ENCODE measurements at places on chromosomes 13 and 19.

- no peak for DNase-seq
Measured at GRCh38 chr19:45668342-45668871, 386 bp downstream of the GIPR start.

DNA sequence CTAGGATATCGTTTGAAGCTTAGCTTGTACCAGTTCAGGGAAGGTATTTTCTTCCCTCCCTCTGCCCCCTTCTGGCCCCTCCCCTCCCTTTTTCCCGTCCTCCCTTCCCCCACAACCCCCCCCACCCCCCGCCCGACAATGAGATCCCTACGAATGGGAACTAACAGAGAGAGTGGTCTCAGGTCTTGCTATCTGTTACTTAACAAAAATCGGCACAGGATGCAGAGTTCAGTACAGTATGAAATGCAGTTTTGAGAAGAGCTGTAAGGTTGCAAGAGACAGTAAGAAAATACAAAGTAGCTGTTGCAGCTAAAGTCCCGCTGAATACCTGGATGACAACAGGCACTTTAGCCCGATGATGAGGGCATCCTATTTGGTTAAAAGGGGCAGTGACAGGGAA lies 3.1 kb upstream of the DACH1 start:
- DNase-seq, result no peak

GRCh38 chr19:726993-727956 lies 18.5 kb downstream of the PALM start:
- DNase-seq, result no peak

DNA sequence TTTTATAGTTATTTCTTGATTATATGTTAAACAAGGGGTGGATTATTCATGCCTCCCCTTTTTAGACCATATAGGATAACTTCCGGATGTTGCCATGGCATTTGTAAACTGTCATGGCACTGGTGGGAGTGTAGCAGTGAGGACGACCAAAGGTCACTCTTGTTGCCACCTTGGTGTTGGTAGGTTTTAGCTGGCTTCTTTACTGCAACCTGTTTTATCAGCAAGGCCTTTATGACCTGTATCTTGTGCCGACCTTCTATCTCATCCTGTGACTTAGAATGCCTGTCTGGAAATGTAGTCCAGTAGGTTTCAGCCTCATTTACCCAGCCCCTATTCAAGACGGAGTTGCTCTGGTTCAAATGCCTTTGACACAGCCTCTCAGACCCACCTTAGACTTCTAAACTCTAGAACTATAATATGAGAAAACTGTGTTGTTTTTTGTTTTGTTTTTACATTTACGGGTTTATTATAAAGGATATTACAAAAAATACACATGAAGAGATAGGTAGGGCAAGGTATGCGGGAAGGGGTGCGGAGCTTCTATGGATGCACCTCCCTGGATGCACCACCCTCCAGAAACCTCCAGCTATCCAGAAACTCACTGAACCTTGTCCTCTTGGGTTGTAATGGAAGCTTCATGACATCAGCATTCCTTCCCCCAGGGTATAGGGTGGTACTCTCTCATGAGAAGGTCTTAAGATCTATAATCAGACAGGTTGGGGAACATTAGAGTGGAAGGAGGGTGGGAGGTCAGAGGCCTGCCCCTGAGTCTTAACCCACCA lies 15.8 kb upstream of the SPRYD7 start:
- no peak for DNase-seq

GRCh38 chr13:98783856-98784478 lies 31.5 kb upstream of the SLC15A1 start:
- no peak for DNase-seq

DNA sequence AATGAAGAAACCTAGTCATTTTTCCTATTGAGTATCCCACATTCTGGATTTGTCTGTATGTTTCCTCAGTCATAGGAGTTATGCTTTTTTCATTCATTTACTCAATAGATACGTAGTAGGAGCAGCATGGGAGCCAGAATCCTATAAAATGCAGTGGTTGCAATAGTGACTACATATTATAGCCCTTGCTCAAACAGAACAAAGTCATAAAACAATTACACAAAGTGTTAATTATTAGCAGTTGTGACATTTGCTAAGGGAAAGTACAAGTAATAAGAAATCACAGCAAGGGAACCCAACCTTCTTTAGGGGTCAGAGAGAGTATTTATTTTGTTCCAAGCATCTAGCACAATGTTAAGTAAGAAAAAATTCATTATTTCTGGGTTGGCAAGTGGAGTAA lies 27.7 kb upstream of the POU4F1 start:
- DNase-seq, result no peak

DNA sequence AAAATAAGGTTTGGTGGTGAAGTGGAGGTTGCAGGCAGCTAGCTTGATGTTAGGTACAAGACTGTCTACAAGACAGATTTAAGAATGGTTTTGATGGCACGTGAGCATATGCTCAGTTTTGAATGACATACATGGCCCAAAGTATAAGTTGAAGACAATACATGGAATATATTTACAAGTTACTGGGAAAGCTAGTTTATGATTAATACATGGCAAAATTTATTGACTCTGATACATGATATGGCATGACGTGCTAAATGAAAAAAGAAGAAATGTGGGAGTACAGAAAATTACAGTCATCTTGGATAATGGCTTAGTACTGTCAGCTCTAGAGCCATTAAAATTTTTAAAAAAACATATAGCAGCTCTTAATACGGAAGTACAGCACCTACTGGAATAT lies 4.4 kb downstream of the KLF5 start:
- no peak for DNase-seq

- no peak for DNase-seq
Measured at GRCh38 chr19:21603431-21604231, 98.2 kb downstream of the ZNF429 start.

DNA sequence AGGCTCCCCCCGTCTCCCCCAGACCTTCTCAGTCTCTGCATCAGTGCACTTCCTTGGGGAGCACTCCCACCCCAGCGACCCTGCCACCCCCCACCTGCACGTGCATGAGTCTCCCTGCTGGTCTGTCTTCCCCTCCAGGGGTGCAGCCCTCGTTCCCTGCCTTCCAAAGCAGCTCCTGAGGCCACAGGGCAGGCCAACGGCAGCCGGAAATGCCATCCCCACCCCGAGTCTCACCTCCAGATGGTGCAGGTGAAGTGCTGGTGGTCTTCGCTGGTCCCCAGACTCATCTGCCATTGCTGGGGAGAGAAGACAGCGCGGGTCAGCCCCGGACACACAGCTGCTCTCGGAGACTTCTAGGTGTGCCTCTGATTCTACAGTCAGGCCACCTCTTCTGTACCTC lies 5.5 kb downstream of the MYDGF start:
- no peak for DNase-seq

DNA sequence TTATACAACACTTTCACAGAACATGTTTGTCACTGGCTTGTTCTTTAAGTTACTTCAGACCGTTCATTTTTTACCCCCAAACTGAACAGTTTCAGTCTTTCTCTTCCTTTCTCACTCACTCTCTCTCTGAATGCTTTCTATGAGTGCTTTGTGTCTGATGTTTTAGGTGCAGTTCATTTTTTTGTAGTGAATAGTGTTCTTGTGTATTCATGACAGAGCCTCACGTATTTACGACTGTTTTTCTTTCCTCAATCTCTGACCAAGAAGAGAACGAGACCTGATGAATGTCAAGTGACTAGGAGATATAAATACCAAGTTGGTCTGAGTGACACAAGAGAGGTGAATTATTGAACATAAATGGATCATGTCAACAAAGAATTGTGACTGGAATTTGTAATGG lies 1525.0 kb upstream of the MIR17HG start:
- DNase-seq, result no peak

DNA sequence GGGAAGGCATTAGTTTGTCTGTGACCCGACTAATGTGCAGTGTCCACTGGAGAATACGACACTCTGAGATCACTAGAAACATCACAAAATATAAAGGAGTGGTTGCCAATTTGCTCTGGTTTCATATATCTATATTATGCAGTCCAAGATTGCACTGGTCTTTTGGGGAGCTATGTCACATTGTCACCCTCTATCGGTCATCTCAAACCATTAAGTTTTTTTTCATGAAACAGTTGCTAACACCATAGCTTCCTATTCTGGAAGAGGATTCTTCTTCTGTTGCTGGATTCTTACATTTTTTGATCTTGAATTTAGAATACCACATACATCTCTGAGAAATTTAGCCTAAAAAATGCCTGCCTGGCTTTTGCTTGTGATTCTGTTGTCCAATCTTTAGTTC lies 168.6 kb downstream of the LACC1 start:
- no peak for DNase-seq

- DNase-seq, result no peak
Measured at GRCh38 chr19:19774354-19775033, 41.6 kb upstream of the ZNF14 start.

- DNase-seq, result no peak
Measured at GRCh38 chr13:78636495-78636894, 22.5 kb downstream of the OBI1 start.

- DNase-seq, result no peak
Measured at GRCh38 chr13:90084684-90085290, 1262.7 kb upstream of the MIR17HG start.

GRCh38 chr13:47085346-47085745 lies 188.5 kb upstream of the HTR2A start:
- no peak for DNase-seq

GRCh38 chr13:100773923-100774663 lies 99.5 kb upstream of the TMTC4 start:
- no peak for DNase-seq

DNA sequence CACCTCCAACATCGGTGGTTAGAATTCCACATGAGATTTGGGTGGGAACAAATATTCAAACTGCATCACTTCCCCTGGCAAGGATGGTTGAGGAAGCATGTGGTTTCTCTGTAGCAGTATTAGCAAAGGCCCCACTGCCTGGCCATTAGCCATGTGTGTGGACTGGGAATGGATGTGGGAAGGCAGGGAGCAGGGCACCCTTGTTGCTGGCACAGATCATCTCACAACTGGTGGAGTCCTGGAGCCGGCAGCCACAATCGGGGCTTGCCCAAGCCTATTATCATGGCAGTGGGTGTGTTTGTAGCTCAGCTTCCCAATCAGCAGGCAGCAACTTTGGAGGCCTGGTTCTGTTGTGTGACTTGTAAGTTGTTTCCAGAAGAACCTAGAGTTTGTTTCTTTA lies 391.9 kb downstream of the DLEU7 start:
- DNase-seq, result no peak

GRCh38 chr19:1773184-1773583 lies 19.9 kb downstream of the ONECUT3 start:
- no peak for DNase-seq

DNA sequence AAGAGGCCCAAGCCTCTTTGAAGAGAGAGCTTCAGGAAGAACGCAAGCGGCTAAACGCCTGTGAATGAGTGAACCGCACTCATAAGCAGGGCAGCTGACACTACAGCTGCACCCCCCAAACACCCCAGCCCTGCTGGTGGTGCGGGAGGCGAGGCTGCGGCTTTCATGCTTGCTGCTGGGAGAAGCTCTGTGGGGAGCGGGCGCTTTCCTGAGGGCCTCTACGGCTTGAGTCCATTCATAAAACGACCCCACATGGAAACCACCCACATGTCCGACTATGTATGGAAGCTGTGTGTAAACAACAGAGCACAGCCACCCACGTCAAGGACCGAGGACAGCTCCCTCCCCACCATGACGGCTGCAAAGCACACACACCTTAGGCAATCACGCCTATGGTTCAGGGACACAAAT lies 5.5 kb downstream of the AP3D1 start:
- DNase-seq, result no peak

DNA sequence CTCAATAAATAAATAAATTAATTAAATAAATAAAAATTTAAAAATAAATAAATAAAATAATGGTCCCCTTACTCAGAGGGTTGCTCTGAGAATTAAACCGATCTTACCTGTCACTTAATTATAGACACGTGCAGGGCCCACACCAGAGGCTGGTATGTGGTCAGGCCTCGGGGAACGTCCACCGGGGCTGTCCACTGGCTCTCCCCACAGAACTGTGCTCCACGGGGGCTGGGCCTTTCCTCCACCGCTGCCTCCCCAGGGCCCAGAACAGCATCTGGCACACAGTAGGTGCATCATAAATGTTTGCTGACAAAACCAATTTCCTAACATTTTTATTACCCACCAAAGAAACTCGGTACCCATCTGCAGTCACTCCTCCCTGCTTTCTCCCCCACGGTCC lies 69.2 kb downstream of the CEBPG start:
- DNase-seq, result no peak

GRCh38 chr19:50875795-50876422 lies 2.7 kb downstream of the KLK2 start:
- no peak for DNase-seq

DNA sequence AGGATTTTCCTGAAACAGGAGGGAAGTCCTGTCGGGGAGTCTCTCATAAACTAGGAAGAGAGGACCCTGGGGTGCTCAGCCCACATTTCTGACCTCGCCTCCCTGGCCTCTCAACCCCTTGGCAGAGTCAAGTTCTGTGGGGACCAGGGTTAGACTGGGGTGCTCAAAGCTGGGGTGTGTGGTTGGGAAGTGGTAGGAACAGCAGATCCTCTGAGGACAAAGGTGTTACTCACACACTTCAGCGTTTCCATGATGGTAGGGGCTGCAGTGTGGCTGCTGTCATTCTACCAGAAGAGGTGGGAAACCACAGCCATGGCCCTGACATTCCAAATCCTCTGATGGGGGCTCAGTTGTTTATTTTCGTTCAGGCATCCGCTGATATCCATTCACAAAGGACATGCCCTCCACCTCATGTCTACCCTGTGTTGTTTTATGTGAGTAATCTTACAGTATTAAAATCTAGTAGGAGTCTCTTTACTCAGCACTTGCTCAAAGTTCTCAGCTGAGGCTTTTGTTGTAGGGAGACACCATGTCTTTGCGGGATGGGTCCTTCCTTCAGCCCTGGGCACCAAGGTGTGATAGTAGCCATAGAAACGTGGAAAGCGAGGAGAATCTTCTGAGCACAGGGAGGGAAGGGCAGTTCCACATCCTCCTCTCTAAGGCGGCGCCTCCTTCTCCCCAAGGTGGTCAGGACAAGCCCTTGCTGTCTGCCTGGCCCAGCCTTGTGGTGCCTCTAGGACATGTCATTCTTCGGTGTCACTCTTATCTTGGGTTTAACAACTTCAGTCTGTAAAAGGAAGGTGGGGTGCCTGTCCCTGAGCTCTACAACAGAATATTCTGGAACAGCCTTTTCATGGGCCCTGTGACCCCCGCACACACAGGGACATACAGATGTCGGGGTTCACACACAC lies 1.5 kb downstream of the KIR2DL3 start:
- DNase-seq, result no peak

DNA sequence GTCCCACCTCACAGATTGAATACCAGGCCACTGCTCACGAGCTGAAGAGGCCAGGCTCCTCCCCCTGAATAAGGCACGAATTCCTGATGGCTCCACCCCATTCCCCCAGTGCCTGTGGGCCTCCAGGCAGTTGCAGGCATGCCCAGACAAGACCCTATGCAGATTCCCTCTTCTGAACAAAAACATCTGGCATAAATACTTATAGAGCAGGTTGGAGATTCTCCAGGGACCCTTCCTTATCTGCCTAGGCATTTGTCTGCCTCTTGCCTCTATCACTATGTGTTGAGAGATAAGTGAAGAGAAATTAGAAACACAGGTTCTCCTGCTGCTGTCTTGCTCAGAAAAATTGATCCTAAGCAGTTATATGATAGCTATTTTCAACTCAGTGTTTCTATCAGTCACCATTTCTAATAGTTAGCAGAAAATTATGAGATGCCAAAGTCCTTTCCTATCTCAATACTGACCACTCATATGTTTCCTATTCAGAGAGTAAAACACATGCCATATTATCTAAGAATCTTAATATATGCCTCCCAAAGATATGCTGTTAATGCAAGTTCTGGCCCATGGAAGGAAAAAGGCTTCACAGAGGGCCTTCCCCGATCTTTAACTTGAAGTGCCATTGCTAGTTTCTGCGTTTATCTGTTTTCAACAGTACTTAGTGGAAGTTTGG lies 364.0 kb downstream of the KCTD12 start:
- no peak for DNase-seq
